ENCODE measurements at places on chromosomes 1 and 21. TPM values are rescaled to one million over a fixed set of nuclear protein-coding genes. Genes with fewer than 3 reads are reported as not detected.
A peak's percentile ranks its signal among the peaks of the same experiment; 100 is the strongest.

The TNNT2 gene
- polyA plus RNA-seq = not detected

The ACADM gene
- polyA plus RNA-seq = 44.1 TPM

DNA sequence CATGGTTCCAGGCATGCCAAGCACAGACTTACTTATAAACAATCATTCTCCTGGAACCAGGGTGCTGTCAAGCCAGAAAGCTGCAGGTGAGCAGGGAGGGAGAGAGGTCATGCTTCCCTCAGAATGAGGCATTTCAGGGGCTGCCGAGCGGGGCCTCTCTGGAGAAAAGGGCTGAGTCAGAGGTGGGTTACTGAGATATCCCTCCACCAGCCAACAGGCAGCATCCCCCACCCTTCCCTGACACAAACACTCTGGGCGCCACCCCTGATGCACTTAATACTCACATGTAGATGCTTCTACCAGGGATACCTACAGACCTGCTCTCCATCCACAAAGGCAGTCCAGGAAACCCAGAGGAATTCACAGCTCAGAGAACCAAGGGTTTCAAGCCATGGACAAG, 13.1 kb downstream of the STK40 start:
- no peak for DNase-seq

The ADAMTS5 gene
- polyA plus RNA-seq = not detected

GRCh38 chr1:229127301-229127700, 143.6 kb upstream of the RAB4A start:
- DNase-seq = peak; percentile 40

GRCh38 chr1:182507685-182508084, 57.7 kb downstream of the RGSL1 start:
- no peak for DNase-seq

GRCh38 chr1:231541842-231542241, 13.4 kb downstream of the TSNAX start:
- no peak for DNase-seq

The LENEP gene
- polyA plus RNA-seq = not detected

The FAM229A gene
- polyA plus RNA-seq = not detected
